Muscle of leg (tissue), 16 donors: ENCODE measurements at places on chromosomes 16 and 17. TPM values are rescaled to one million over a fixed set of nuclear protein-coding genes. Genes with fewer than 3 reads are reported as not detected.

Gene SOCS3
- 30.6 TPM for total RNA-seq

Gene BTBD17
- total RNA-seq: not detected

Gene KRT28
- not detected for total RNA-seq

Gene MT4
- total RNA-seq: not detected

GRCh38 chr16:50696575-50697420 is 3.4 kb downstream of the NOD2 start:
- no peaks in the 10 kb centered on the region for H3K36me3 ChIP-seq
- H3K4me3 ChIP-seq: no peak overlapping the region
- peaks cover 6% of the 10 kb centered on the region for H3K27me3 ChIP-seq
- DNase-seq: peak; percentile 76

DNA sequence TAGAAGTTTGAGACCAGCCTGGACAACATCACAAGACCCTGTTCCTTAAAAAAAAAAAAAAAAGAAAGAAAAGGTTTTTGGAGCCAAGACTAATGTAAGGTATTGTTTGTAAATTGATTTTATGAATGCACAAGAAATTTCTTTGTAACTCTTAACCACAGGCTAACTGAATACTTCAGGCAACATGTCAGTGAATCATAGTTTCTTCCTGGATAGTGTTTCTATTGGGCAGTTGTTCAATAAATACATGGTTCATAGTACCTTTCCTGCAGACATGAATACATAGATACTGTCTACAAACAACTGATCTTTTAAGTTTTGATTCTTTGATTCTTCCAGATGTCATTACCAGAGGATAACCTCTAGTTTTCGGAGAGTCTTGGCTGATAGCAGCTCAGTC is 11.6 kb downstream of the DDX42 start:
- no peaks in the 10 kb centered on the region for H3K27me3 ChIP-seq
- no peak overlapping the region for H3K27ac ChIP-seq
- no peaks in the 10 kb centered on the region for H3K4me1 ChIP-seq
- DNase-seq: no peak
- H3K4me3 ChIP-seq: no peak overlapping the region
